Stimulated activated naive CD4-positive, alpha-beta T cell (primary cell): ENCODE measurements at places on chromosomes 4 and X.

DNA sequence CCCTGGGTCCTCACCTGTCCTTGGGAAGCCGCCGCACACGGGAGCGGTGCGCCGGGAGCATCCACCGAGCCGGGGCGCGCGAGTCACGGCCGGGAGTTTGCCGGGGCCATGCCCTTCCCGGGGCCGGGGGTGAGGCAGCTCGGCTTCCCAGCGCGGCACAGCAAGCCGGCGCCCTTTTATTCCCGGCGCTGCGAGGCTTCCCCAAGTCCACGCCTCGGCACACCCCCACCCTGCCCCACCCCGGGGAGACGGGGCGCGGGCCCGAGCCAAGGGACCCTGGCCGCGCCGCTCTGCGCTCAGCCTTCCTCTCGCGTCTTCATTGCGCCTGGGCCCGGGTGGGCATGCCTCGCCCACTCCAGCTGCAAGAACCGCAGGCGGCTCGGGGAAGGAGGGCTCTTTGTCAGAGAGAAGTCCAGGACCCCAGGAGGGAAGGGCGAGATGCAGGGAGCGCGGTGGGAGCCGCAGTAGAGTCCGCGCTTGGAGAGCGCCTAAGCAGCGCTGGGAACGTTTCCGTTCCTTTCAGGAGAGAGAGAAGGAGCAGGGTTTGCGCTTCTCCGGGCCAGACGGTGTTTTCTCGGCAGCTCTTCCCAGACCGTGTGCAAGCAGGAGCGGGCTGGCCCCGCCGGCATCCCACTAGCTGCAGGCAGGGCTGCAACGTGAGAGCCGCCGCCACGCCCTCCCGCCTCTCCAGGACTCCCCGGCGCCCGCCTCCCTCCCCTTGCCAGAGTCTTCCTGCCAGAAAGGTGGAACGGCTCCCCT lies at the start of gene MXRA5:
Gene MXRA5 (minus strand): TSS at position 152 of the 759 bp plus-strand sequence. CDS start 2,819 bp downstream, outside the sequence.
- DNase-seq: no peak

- DNase-seq: peak; percentile 6
Measured at GRCh38 chr4:22607382-22607781, 85.4 kb upstream of the GBA3 start.

- no peak for DNase-seq
Measured at GRCh38 chr4:16694173-16694883, 204.1 kb downstream of the LDB2 start.

DNA sequence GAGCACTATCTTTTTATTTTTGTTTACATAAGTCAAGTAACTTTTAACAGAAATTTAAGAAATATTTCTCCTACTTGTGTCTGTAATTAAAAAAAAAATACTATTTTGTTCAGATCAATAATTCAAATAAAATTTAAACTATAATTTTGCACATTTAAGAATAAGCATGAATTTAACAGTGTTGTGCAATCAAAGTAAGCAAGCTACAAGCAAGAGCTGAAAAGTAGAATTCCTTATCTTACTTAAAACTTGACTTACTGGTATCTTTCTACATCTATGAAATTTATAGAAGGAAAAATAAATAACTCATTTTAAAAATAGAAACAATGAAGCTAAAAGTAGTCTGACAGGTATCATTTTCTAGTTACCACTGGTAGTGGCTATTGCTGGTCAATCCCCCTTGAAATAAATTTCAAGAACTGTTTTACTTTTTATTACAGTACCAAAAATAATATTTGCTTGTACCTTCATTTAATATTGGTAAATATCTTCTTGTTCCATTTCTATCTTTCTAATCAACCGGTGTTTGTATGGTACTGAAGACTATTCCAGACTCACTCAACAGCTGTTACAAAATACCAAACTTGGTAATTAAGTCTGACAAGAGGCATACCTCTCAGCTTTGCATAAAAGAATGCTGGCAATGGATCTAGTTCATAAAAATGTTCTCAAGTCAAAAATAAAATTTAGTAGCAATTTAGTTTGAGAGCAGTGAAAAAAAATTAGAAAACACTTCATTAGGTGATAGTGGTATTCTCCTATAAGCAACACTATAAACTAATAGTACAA lies 62.2 kb downstream of the NOCT start:
- no peak for DNase-seq

GRCh38 chrX:154020536-154021115 lies 924 bp upstream of the IRAK1 start:
- DNase-seq: no peak

DNA sequence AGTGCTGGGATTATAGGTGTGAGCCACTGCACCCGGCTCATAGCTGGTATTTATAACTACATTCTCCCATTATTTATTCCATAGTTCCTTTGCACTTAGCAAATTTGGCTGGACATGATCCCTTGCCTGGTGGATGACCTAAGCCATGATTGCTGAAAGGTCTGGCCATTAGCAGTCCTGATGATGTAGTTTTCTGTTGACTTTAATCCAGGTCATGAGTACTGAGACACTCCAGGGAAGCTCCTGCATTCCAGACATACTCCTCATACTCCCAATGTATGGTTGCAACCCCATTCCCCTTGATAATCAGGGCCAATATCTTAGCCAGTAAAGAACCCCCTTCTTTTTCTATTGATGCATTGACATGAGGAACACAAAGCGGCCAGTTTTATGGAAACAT lies 24.4 kb upstream of the MGST2 start:
- no peak for DNase-seq

GRCh38 chr4:58587856-58588255 lies 1477.7 kb upstream of the IGFBP7 start:
- DNase-seq: no peak

- no peak for DNase-seq
Measured at GRCh38 chr4:8155660-8156421, 2.8 kb downstream of the ABLIM2 start.

DNA sequence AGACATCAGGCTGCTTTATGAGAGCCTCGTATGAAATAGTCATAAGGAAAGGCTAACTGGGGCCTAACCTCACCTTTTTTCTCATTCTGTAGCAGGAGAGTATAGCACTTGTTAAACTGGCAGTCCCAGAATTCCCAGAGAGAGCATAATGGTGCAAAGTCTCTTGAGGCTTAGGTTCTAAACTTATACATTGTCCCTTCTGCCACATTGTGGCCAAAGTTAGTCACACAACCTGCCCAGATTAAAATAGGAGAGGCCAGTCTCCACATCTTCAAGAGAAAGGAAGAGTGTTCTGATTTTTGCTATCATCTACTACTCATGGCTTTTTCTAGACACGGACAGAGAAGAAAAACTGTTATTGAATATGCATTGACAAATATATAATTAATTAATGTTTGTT lies 1588.9 kb upstream of the PCDH7 start:
- DNase-seq: no peak

DNA sequence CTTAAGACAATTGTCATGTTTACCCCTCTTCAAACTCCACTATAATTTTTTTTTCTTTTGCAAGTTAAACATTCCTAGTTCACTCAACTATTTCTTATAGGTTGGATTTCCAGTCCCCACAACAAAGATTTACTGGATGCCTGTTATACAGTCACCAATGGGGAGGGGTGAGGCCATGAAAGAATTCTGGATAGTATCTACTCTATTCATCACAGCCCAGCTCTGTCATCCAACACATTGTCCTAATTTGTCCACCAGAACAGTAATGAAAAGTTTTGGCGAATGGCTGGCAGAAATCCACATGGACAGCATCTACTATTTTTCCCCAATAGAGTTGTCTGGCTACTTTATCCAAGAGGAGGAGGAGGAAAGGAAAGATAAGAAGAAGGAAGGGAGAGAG lies 192.7 kb upstream of the S100G start:
- DNase-seq: no peak

GRCh38 chr4:127162741-127163140 lies 470.0 kb upstream of the INTU start:
- DNase-seq: no peak

DNA sequence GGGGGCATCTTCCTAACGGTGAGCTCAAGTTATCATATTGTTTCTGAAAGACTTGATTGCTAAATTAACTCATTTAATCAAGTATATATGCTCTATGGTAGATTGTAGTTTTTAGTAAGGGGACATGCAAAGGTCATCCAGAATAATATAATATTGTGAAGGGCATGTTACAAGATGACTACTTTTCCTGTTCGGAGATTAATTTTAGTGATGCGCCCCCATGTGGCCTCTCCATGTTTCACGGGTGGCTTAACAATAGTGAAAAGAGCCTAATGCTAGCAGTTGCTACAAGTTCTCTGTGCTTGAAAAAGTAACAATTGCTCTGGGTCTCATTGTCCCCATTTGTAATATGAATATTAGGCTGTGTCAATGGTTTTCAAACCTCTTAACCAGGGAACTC lies 12.2 kb downstream of the SMPX start:
- DNase-seq: peak; percentile 13
